Activated CD4-positive, alpha-beta T cell treated with anti-CD3 and anti-CD28 coated beads, Interleukin-2, amount 10 ng/mL, durations not matched to agents 7 days and 5 days (primary cell): ENCODE measurements at places on chromosomes 1 and 21. TPM values are rescaled to one million over a fixed set of nuclear protein-coding genes. Genes with fewer than 3 reads are reported as not detected.

The LEFTY1 gene
- total RNA-seq = not detected

The SLC1A7 gene
- total RNA-seq = not detected

The LCE2A gene
- total RNA-seq = not detected

The FCRL1 gene
- total RNA-seq = not detected

The TAL1 gene
- not detected for total RNA-seq

The CTXND2 gene
- not detected for total RNA-seq

The PTPN14 gene
- 0.32 TPM for total RNA-seq

The DENND2C gene
- 0.15 TPM for total RNA-seq

The ZMYM4 gene
- total RNA-seq = 25.1 TPM
